ENCODE measurements at places on chromosomes 5 and 9. TPM values are rescaled to one million over a fixed set of nuclear protein-coding genes. Genes with fewer than 3 reads are reported as not detected.

The DIPK1B gene
- total RNA-seq, result 1.5 TPM

DNA sequence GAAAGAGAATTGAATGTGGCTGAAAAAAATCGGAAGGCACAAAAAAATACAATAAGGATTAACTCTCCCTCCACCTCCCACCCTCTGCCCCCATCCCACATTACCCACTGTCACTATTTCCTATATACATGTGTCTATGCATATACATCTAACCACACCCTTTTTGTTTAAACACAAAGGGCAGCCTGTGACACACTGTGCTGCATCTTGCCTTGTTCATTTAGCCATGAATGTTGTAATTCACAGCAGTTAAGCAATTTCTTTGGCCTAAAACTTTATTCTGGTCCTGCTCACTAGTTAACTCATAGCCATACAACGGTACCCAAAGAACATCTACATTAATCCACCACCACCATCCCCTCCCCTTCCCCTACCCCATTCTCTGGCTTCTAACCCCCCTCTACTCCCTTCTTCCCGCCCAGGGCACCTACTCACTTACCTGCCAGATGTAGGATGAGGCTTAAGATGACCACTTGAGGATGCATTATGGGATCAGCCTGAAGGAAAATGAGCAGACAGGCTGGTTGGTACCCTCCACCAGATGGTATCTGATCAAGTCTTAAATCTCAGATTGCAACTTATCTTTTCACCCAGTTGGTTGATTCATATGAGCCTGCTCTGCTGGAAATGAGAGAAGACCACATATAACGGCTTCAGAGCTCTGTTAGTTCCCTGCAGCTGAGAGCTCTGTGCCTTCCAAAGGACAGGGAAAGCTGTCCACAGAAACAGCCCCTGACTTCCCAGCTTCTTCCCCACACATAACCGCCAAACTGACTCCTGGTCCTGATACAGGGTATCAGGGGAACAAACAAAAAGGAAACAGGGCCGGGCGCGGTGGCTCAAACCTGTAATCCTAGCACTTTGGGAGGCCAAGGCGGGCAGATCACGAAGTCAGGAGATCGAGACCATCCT, 1.2 kb downstream of the HAVCR1 start:
- H3K27me3 ChIP-seq, result no peaks in the 10 kb centered on the region
- no peaks in the 10 kb centered on the region for H3K36me3 ChIP-seq
- H3K4me1 ChIP-seq, result no peaks in the 10 kb centered on the region
- no peak overlapping the region for H3K27ac ChIP-seq
- DNase-seq, result no peak
- H3K4me3 ChIP-seq, result no peak overlapping the region

DNA sequence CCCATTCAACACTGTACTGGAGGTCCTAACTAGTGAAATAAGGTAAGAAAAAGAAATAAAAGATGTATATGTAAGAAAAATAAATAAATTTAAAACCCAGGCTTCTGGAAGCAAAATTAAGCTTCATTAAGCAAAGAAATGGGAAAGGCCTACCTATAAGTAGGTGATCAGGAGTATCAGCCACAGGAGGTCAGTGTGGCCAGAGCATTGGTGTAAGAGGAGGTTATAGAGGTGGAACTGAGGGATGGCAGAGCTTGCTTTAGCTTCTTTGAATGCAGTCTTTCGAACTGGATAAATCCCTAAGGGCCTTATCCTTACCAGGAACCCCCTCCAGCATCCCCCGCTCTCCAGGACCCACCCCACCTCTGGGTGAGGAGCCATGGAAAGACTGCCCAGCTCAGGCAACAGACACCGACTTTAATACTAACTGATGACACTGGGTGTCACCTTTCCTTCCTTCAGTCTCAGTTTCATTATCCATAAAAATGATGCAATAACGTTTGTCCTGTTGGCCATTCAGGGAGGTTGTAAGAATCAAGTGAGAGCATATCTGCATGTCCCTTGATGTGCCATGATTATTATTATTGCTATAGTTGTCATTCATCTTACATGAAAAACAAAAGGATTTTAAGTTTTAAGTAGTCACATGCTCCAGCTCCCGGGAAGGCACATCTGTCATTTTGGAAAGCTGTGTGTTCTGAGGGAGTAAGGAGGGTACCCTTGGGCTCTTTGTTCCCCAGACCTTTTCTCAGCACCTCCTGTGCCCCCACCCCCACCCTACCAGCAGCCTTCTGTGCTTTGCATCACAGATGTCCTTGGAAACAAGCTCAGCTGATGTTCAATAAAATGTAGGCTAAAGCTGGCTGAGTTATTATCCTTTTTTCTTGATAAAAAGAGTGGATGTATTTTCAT, 50.8 kb upstream of the CTNNA1 start:
- DNase-seq, result no peak
- no peaks in the 10 kb centered on the region for H3K36me3 ChIP-seq
- H3K27me3 ChIP-seq, result peaks cover 22% of the 10 kb centered on the region
- no peak overlapping the region for H3K4me3 ChIP-seq

The PCDHB8 gene
- not detected for total RNA-seq

DNA sequence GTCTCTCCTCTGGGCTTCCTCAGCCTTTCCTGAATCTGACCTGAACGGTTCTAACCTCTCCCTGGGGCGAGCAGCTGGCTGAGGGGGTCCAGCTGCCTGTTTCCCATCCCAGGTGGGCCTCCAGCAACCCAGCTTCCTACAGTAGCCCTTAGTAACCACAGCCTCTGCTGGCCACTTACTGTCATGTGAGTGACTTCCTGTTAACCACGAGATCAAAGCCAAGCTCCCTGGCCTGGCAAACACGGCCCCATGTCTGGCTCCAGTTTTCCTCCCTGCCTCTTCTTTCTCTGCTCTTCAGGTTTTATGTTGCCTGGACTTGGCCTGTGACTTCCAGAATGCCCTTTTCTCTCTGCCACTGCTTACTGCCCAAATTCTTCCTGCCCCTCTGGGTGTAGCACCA, 47.2 kb upstream of the DAB2IP start:
- no peak overlapping the region for H3K27ac ChIP-seq
- no peaks in the 10 kb centered on the region for H3K36me3 ChIP-seq
- no peak for DNase-seq
- no peak overlapping the region for H3K4me3 ChIP-seq
- H3K4me1 ChIP-seq, result peaks cover 3% of the 10 kb centered on the region

The CATSPER3 gene
- total RNA-seq, result 0.98 TPM
